GOT3 (cell line): ENCODE measurements at places on chromosomes 5 and 9.

DNA sequence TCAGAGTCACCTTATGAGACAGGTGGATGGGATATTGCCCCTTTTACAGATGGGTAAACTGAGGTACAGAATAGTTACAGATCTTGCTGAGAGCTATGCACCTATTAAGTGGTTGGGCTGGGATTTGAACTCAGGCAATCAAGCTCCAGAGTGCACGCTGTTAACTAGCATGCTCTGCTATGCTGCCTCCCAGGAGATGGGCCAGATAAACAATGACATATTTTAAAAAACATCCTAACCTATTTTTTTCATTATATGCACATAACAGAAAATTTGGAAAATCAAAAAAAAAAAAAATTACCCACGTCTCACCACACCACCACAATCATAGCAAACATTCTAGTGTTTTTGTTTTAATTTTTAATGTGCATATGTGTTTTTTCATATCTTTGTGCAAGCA lies 123.4 kb upstream of the STC2 start:
- DNase-seq, result no peak

GRCh38 chr5:43371821-43372220 lies 40.4 kb downstream of the CCL28 start:
- no peak for DNase-seq

GRCh38 chr5:169125571-169125970 lies 175.4 kb downstream of the SLIT3 start:
- no peak for DNase-seq

GRCh38 chr5:129459450-129459776 lies 685 bp upstream of the ADAMTS19 start:
- no peak for DNase-seq

DNA sequence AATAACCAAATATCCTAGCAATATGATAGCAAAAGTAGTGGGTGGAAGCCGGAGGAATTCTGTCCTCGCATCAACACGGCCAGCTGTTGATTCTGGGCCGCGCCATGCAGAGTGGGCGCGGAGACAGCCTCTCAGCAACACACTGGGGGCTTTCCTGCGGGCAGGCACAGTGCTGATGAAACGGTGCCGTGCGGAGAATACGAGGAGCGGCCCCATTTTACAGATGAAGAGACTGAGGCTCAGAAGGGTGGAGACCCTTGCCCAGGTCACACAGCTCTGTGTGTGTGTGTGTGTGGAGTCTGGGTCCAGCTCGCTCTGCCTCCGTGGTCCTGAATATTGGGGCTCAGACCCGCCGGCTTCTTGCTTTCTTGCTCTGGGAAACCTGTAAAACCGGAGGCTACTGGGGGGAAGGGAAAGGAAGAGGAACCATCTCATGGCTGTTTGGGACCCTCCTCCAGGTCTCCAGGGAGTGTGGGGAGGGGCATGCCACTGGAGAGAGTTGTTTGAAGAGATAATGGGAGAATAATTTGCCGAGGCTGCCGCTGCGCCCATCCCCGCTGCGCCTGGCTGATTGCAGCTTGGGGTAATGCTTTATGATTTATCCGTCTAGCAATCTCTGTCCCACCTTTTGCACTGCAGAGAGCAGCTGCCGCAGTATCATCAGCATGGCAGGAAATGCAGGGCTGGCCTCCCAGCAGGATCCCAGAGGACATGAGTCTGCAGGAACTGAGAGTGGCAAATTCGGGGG lies 36.6 kb downstream of the NCS1 start:
- DNase-seq, result no peak

GRCh38 chr5:21810737-21811316 lies 1042.3 kb downstream of the CDH12 start:
- DNase-seq, result no peak

DNA sequence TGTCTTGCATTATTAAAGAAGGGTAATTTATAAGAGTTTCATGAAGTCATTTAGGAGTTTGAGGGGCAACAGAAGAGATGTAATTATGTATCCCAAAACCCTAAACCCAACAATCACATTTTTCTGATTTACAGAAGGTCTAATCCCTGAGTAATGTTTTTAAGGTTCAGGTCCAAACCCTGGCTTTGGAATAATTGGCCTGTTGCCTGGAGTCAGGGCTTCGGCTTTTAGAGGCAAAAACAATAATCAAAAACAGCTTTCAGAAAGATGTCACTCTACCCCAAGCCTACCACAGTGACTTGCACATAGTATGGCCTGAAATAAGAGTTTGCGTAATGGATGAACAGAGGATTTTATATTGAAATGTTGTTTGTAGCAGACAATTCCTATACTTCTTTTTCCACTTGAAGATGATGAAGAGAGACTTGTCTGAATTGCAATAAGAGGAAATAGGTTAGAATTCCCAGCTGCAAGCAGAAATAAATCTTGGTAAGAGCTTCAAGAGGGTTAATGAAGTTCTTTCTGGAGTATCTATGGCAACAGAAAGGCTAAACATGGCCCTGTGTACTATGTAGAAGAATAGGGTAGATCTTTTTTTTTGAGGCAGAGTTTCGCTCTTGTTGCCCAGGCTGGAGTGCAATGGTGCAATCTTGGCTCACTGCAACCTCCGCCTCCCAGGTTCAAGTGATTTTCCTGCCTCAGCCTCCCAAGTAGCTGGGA lies 152.0 kb downstream of the GPBP1 start:
- DNase-seq, result no peak

GRCh38 chr9:96117398-96118080 lies 184.4 kb downstream of the HSD17B3 start:
- no peak for DNase-seq

DNA sequence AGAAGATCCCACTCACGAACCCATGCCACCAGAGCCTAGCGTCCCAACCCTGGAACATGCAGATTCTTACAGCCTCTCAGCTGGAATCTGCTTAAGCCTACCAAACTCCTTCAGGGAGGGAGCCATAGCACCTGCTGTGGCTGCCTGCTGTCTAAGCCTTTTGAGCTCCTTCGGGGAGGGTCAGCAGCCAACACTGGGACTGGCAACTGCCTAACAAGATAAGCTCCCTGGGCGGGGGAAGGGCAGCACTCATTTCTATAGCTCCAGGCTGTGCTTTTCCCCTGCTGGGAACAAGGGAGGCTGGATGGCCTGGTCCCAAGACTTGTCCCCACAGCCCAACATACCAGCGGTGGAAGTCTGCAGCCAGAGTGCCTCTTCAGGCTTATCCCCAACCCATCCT lies 199.1 kb upstream of the OR13F1 start:
- no peak for DNase-seq

DNA sequence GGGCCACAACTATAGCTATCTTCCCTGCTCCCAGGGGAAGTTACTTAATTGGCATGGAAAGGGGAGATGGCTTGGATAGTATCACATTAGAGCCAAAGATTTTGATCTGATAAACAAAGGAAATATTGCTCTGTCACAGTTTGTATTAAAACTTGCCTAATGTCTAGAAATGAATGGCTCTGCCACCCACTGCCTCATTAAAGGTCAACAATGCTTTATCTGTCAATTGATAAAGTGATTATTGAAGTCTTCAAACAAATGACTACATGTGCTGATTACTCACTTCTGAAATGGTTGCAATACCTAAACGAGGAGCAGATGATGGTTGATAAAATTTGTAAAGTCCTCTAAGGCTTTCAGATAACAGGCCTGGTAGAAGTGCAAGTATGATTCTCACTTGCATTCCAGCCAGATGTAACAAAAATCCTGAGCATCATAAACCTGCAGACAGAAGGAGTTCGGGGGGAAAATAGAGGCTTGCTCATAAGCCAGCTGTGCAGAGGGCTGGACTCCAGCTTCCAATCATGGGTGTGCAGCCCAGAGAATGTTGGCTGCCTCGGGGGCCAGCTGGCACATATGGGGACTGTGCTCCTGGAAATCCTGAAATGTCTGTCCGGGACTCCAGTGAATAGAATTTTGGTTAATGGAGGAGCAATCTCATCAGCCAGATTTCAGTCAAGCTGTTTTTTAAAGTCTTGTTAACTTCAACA lies 200.5 kb upstream of the SLC27A6 start:
- no peak for DNase-seq

DNA sequence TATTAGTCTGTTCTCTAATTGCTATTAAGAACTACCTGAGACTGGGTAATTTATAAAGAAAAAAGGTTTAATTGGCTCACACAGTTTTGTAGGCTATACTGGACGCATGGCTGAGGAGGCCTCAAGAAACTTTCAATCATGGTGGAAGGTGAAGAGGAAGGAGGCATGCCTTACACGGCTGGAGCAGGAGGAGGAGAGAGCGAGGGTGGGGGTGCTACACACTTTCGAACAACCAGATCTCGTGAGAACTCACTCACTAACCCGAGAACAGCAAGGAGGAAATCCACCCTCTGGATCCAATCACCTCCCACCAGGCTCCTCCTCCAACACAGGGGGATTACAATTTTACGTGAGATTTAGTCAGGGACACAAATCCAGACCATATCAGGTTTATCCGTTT lies 90.0 kb downstream of the RMI1 start:
- no peak for DNase-seq

- DNase-seq, result no peak
Observed at GRCh38 chr5:164581889-164582288, 1076.5 kb downstream of the MAT2B start.

GRCh38 chr5:9543311-9543920 lies 2.5 kb downstream of the SEMA5A start:
- no peak for DNase-seq

- DNase-seq, result no peak
Observed at GRCh38 chr9:75869236-75869635, 21.2 kb upstream of the PCSK5 start.

GRCh38 chr5:65823845-65824445 lies 101.9 kb downstream of the NLN start:
- DNase-seq, result no peak

DNA sequence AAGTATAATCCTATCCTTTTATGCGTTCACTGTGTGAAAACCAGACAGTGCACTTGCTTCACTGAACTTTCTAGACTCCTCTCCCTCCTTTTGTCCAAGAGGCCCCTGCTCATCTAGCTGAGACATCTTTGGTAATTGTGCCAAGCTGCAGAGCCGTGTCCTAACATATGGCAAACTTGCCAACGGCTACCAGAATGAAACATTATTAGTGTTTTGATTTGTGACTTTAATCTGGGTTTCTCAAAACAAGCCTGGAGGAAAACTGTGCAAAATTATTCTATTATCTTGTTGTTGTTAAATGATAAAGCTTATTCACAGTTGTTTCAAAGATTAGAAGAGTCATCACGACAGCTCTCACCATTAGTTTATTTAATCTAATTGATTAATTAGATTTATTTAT lies 79.0 kb upstream of the RETREG1 start:
- no peak for DNase-seq

DNA sequence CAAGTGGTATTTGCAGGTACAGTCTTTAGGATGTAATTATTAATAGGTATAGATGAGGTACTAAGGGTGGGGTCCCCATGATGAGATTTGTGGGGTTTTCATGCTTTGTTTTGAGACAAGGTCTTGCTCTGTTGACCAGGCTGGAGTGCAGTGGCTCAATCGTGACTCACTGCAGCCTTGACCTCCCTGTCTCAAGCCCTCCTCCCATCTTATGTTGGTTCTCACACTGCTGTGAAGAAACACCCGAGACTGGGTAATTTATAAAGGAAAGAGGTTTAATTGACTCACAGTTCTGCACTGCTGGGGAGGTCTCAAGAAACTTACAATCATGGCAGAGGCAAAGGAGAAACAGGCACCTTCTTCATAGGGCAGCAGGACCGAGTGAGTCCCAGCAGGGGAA lies 217.5 kb downstream of the CDK5RAP2 start:
- DNase-seq, result no peak

- no peak for DNase-seq
Observed at GRCh38 chr5:127302509-127302908, 11.9 kb downstream of the MEGF10 start.

- no peak for DNase-seq
Observed at GRCh38 chr5:126079266-126079665, 343.9 kb upstream of the GRAMD2B start.

- DNase-seq, result no peak
Observed at GRCh38 chr5:41127967-41128690, 57.0 kb upstream of the MROH2B start.

GRCh38 chr9:137429974-137430722 lies 7.0 kb downstream of the NOXA1 start:
- DNase-seq, result no peak

DNA sequence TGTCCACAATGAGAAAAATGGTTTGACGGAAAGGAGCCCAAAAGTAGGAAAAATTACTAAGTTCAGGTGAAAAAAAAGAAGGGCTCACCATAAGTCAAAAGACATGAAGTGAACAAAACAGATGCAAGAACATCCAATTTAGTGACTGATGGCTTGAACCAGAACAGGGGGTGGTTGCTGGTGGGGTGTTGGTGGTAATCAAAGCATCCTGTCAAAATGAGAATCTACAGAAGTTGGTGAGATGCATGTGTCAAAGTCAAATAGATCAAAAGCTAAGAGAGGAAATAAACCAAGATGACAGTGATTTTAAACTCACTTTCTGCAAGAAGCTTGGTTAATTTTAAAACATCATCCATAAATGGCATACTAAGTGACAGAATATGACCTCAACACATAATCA lies 117.4 kb downstream of the MLLT3 start:
- no peak for DNase-seq

DNA sequence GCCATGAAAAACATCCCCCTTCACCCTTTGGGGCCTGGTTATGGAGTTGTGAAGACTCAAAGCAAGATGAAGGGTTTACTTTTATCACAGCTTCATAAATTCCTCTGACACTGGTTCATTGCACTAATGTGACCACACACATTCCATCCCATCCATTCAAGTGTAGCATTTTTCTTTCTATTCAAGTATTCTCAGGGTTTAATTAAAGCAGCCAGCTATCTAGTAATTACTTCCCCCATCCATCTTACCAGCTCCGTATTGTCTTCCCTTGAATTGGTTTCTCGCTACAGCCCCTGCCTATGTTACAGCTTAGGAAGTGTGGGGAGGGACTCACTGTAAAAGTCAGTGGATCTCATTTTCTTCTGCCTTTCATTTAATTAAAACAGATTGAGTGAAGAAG lies 387.0 kb upstream of the RFX3 start:
- no peak for DNase-seq

DNA sequence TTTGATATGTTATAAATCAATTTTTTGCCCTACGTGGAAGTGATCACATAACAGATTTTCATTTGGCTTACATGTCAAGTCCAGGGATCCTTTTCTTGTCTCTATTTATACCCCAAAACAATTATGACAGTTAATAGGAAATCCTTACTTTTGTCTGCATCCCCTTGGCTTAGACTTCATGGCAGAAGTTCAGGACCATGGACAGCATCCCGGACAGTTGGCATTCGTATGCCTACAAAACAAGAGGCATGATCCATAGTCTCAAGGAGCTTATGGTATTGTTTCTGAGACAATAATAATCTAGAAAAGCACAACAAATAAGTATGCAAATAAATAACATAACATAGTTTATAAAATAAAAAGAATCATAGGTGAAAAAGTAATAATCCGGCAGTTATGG lies 214.3 kb upstream of the GRIA1 start:
- no peak for DNase-seq
